ENCODE measurements at places on chromosomes 2 and 18.

DNA sequence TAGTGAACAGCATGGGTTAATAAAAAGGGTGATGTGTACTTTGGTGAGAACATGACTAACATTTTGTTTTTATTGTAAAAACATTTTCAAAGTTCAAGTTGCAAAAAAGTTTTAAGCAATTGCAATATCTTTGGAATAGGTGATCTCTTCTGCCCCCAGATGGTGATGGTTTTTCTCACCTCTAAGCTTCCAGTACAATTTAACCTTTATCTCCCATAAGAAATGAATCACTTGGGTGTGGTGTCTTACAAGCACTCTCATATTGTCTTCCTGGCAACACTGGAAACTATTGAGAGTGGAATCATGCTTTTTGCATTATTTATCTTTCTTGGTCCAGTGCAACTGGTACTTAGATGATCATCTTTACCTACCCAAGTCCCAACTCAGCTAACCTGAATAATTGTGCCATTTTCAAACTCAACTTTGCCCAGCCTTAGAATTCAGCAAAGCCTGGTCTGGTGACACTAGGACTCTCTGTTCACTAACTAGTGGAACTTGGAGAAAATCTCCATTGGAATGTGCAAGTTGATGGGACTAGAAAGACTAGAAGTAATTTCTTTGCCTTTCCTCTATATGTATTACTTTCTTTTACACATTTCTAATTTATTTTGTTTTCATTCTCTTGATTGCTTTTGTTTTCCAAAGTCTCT is 964.7 kb upstream of the ZEB2 start:
- DNase-seq = no peak

DNA sequence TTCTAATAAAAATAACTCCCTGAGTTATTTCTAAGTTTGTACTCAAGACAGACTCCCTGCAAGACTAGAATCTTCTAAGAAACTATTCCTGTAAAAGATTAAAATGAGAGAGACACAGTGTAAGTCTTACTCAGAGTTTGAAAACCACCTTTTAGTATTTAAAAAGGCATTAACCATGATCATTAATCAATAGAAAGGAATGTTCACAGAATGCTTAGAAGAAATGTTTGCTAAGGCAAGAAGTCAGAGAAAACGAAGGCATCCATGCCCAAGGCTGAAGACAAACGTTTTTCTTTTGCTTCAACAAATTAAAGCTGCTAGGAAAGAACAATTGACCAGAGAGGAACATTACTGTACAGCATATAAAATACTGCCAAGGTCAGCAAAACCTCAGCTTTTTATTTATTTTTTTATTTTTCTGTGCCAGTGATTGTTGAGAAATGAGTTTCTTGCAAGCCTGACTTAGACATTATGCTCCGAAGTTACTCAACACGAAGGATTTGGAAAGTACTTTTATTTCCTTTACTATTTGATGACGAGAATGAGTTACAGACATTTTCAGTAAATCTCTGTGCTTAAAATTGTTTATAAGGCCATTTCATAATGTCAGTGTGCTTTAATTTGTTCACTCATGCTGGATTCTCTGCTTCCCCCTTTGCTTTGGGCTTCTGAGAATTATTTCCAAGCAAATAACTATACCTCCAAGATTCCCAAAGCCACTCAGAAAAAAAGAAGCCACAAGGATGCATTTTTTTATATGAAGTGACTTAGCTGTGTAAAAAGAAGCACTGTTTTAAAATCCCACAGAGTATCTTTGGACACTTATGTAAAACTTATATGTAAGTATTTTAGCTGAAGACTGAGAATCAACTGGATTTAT is 20.5 kb downstream of the RND3 start:
- no peak for DNase-seq

- DNase-seq = no peak
These were observed 18.4 kb downstream of the TFCP2L1 start for GRCh38 chr2:121266543-121267106.

DNA sequence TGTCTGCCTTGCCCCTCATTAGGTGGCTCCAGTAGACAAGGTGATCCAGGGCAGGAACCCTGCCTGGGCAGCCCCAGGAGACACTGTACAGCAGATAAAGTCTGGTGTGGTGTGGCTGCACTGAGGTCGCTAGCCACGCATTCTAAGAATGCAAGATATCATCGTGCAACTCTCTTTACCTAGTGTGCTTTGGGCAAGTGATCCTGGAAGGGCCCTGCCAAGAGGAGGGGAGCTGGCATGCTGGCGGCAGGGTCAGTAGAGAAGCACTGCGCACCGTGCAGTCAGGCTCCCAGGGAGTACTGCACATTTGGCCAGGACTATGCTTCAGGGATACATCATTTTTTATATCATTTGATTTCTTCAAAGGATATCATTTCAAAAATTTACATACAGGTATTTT is 195.3 kb upstream of the SMAD2 start:
- no peak for DNase-seq

DNA sequence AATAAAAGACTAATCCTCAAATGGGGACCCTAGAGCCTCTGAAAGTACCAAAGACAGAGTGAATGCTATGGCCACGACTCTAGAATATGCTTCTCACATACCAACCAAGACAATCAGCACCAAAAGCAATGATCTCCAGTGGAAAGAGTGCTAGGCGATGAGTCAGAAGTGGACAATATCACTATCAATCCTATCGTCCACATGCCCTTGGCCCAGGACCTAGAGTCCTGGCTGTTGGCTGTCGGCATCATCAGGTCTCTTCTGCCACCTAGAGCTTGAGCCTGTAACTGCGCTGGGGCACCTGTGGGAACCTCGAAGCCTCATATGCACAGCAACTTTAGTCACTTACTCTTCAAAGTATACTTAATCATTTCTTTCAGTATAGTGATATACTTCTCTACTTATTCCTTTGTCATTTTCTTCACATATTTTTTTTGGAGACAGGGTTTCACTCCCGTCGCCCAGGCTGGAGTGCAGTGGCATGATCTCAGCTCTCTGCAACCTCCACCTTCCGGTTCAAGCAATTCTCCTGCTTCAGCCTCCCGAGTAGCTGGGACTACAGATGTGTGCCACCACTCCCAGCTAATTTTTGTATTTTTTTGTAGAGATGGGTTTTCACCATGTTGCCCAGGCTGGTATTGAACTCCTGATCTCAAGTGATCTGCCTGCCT is 29.7 kb downstream of the NOL10 start:
- no peak for DNase-seq

DNA sequence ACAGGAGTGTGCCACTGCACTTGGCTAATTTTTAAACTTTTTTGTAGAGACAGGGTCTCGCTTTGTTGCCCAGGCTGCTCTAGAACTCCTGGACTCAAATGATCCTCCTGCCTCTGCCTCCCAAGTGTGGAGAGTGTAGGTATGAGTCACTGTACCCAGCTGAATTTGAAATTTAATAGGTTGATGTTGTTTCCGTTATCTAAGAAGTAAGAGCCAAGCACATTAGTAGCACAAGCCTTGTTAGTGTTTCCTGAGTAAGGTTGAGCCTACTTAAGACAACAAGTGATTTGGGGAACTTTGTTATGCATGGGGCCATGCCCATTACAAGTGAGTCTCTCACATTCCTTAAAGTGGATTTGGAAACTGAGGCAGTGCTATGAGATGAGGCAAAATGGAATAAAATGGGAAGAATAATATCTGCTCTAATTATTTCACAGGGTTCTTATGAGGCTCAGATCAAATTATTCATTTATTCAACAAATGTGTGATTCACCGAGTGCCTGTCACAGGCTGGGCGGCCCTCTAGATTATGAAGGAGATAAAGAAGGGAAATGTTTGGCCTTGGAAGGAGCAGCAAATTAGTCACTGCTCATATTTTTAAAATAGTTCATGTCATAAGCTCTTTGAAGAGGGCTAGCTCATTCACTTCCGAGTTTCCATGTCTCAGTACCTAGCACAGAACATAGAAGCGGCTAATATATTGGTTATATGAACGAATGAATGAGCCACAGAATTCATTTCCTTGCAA is 217.2 kb downstream of the LDLRAD4 start:
- no peak for DNase-seq

DNA sequence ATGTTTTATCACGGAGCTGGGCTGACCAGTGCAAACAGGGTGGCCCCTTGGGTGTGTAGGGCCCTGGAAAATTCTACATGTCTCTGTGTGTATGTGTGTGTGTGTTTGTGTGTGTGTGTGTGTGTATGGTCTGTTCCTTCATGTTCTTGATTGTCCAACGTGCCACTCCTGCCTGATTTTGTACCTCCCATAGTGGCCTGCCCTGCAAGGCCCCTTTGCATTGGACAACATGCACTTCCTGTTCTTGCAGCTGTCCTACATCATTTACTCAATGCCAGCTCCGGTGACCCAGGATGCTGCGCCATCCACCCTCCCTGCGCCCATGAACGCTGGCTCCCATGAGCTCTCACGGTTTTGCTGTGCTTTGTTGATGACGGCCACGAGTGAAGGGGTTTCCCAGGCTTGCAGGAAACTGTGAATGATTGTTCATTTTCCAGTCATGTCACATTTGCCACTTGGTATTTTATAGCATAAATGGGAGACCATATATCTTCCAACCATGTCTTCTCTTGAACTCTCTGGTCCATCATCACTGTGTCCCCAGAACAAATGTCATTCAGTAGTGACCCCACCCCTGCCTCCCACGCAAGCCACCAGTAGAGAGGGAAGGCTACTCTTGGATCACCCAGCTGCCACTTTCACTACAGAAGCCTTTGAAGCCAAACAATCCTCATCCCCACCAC is 69.7 kb upstream of the NCK2 start:
- no peak for DNase-seq

DNA sequence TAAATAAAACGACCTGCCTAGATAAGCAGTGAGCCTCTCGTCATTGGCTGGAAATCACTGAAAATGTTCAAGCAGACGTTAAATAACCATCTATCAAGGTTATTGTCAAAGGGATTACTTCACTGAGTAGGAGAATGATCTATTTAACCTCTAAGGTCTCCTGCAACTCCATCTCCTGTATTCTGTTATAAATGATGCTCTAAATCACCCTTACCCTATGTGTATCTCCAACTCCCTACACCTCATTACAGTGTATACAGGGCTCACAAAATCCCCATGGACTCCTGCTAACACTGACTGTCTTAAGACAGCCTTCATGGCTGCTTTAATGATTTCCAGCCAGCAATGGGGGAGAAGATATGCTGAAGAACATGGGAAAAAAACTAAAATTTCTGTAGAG is 31.0 kb upstream of the BBS5 start:
- no peak for DNase-seq

- DNase-seq = no peak
These were observed 401.5 kb downstream of the ARHGAP15 start for GRCh38 chr2:143530758-143531157.

- DNase-seq = peak; percentile 87
These were observed 26.6 kb upstream of the NAPG start for GRCh38 chr18:10499230-10499629.

DNA sequence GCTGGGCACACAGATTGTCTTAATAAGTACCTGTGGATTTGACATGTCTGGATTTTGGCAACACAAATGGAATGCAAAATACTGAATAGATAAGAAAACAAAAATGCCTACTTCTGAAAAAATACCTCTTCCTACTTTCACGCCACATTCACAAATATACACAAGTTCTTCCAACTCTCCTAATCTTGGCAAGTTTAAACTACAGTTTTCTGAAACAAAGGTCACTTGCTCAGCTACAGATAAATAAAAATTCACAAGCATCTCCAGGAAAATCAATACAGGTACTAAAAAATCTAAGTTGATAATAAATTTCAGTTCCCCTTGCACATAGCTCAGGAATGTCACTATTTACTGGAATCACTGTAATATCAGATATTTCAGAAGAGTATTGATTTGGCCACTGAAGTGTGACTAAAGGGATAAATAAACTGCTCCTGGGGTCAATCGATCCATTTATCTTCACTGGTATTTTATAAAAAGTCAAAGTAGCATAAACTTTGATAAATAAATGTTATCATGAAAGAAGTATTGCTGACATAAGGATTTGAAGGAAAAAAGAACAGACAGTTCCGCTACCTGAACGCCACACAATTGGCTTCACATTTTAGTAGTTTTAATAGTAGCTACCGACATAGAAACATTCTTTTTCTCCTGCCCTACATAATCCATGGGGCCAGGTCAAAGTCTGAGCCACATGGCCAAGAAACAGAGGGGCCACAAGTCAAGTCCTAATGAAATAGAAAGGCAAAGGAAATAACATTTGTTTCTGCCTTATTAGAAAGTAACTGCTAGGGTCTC is 243.1 kb downstream of the AFF3 start:
- no peak for DNase-seq

GRCh38 chr2:120600335-120600734 is 135.3 kb upstream of the GLI2 start:
- DNase-seq = no peak

DNA sequence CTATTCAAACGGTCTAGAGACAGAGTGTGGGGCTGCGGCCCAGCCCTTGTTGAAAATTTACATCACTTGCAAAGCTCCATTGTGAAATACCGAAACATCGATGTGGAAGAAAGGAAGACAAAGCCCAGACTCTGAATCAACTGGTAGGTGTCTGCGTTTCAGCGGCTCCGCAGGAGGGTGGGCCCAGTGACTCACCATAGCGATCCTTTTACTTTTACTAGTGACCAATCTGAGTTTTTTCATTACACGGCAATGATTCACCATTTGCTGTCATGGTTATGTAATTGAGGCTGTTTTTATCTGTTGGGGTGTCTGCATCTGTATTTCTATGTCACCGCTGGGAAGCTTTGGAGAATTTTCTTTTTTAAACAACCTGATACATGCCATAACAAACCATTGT is 66.6 kb upstream of the ODC1 start:
- DNase-seq = no peak

GRCh38 chr18:31680831-31681568 is 3.4 kb downstream of the B4GALT6 start:
- no peak for DNase-seq

DNA sequence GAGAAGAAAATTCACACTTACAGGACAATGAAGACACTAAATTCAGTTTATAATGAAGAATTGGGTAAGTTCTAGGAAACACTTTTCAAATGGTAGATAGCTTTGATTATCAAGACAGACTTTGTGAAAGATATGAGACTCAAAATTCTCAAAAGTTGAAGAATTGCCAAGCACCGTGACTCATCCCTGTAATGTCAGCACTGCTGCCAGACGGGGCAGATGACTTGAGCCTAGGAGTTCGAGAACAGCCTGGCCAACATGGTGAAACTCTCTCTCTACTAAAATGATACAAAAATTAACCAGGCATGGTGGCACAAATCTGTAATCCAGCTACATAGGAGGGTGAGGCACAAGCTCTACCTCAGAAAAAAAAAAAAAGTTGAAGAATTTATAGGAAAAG is 1820.1 kb upstream of the LRRTM1 start:
- DNase-seq = no peak

GRCh38 chr2:236847538-236848263 is 238.0 kb upstream of the COPS8 start:
- no peak for DNase-seq
